ENCODE measurements at places on chromosomes 6 and 20.
A peak's percentile ranks its signal among the peaks of the same experiment; 100 is the strongest.

DNA sequence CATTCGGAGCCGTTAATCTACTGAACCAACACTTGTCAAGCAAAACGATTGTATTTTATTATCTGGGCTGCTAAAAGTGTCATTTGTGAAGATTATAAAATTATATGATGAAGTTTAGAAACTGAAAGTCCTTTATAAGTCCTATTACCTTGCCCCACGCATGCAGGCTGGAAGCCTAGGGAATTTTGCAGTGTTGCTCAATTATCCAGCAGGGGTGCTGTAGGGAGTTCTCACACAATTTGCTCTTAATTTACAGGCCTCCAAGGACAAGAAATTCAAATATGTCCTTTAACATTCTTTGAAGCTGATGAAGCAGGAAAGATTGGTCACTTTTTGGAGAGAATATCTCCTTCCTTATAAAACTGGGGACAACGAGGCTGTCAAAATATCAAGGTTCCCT, 368.9 kb downstream of the LMBRD1 start:
- no peak for DNase-seq

DNA sequence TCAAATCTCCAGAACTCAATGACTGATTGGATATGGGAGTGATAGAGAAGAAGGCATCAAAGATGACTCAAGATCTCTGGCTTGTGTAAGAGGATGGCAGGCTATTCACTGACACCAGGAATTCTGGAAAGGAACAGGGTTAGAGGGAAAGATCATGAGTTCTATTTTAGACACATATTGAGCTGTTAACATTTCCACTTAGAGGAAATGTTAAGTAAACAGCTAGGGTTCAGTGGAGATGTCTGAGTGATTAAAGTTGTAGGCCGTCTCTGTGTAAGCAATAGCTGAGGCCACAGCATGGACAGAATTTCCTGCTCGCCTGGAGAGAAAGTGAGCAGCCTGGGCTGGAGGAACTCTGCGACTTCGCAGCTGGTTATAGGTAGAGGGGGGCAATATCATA, 21.0 kb downstream of the ZC3H12D start:
- DNase-seq: no peak

DNA sequence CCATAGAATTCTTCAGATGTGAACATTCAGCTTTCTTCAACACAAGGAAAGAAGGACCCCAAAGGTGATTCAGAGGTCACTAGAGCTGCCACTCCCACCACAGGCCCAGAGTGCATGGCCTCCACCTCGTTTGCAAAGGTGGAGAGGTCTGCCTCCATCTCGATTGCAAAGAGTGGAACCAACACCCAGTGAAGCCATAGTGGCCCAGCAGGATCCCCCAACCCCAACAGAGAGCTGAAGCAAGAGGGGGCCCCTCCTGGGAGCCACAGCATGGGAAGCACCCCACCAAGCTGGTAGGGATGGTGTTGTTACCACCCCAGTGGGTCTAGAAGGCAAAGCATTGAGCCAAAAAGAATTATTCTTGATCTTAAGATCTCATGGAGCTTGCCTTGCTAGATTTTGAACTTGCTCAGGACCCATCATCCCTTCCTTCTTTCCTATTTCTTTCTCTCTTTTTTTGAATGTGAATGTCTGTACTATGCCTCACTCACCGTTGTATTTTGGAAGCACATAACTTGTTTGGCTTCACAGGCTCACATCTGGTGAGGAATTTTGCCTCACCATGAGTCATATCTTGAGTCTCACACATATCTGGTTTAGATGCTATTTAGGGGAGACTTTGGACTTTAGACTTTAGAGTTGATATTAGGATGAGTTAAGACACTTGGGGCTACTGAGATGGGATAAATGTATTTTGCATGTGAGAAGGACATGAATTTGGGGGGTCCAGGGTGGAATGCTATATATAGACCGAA, 119.2 kb downstream of the ANKRD60 start:
- DNase-seq: peak; percentile 80

- no peak for DNase-seq
Measured at GRCh38 chr20:6074145-6074561, 20.3 kb upstream of the LRRN4 start.

GRCh38 chr6:49038294-49038822, 424.7 kb downstream of the MMUT start:
- no peak for DNase-seq

DNA sequence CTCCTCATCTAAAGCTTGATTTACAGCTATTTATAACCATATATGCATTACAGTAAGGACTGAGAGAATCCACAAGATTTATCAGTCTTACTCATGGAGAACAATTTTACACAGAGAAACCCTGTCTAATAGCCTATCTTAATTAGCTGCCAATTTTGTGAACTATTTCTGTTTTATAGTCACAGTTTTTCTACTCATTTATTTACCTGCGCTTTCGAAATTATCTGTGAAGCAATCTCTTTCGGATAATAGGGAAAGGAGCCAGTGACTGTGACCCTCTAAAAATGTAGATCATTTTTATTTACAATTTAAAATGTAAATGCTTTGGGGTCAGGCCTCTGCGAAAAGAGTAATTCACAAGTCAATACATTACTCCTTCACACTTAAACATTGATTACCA, 98.1 kb downstream of the TSHZ2 start:
- no peak for DNase-seq

- no peak for DNase-seq
Measured at GRCh38 chr6:61909486-61909885, 376.5 kb downstream of the KHDRBS2 start.

GRCh38 chr6:139394027-139394649, 19.7 kb upstream of the CITED2 start:
- DNase-seq: no peak

GRCh38 chr6:93036835-93037234, 382.5 kb downstream of the EPHA7 start:
- DNase-seq: no peak

GRCh38 chr6:118298476-118299427, 249.3 kb upstream of the PLN start:
- DNase-seq: no peak

GRCh38 chr6:27370391-27370790, 18.2 kb upstream of the ZNF391 start:
- no peak for DNase-seq

- no peak for DNase-seq
Measured at GRCh38 chr20:23187751-23188150, 101.6 kb upstream of the CD93 start.

DNA sequence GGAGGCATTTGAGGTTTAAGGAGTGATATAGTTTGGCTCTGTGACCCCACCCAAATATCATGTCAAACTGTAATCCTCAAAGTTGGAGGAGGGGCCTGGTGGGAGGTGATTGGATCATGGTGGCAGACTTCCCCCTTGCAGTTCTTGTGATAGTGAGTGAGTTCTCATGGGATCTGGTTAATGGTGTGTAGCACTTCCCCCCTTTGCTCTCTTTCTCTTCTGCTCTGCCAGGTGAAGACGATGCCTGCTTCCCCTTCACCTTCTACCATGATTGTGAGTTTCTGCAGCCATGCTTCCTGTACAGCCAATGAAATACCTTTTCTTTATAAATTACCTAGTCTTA, 1.7 kb upstream of the HDDC2 start:
- no peak for DNase-seq

GRCh38 chr20:3318226-3318884, 79.4 kb upstream of the SLC4A11 start:
- no peak for DNase-seq

DNA sequence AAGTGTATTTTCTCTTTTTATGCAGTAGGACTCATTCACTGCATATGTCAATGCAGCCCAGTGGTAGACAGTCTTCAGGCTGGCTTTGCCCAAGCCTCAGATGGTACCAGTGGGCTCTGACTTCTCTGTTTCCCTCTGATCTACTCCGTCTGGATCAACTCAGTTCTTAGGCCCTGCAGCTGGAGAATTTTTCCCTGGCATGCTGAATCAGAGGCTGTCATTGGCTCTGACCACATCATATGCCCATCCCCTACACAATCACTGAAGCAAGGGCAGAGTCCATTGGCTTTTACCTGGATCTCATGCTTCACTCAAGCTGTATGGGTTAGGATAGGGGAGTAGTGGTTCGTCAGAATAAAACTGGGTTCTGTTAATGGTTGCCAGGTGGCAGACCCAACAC, 57.8 kb downstream of the KIZ start:
- DNase-seq: no peak

DNA sequence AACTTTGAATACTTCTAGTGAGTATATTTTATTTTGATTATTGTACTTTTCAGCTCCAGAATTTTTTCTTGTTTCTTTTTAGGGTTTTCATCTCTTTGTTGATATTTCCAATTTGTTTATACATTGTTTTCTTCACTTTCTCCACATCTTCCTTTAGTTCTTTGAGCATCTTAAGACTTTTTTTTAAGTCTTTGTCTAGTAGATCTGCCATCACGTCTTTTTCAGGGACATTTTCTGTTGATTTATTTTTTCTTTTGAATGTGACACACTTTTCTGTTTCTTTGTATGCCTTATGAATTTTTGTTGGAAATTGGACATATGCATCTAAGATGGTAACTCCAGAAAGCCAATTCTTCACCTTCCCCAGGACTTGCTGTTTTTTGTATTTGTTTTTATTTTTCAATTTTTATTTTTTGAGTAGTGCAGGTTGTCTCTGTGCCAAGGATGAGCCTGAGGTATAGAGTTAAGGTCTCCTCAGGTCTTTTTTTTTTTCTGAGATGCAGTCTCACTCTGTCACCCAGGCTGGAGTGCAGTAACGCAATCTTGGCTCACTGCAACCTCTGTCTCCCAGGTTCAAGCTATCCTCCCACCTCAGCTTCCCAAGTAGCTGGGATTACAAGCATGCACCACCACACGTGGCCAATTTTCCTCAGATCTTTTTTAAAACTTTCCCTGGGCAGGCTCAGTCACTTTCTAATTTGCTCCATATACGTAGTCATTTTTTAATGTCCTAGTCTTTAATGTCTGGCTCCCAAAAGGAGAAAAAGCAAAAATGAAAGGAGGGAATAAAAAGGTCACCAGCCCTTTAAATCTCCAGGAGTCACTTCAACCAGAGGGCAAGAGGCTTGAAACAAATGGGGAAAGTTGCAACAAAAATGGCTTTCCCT, 6.7 kb upstream of the CMTR1 start:
- no peak for DNase-seq

DNA sequence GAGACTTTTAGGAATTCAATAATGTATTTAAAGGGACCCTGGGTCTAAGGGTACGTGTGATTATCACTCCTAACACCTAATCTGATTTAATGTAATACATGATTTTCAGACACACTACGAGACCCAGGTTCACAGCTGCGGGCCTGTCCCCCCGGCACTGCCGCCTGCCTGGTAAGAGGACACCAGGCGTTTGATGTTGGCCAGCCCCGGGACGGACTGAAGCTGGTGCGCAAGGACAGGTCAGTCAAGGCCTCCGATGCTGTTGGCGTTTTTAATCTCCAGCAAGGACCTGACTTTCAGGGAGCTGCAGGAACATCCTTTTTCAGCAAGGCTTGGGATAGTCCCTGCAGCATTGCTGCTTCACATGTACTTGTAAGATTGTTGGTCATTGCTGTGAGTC, 58.2 kb downstream of the IGF2R start:
- DNase-seq: no peak

DNA sequence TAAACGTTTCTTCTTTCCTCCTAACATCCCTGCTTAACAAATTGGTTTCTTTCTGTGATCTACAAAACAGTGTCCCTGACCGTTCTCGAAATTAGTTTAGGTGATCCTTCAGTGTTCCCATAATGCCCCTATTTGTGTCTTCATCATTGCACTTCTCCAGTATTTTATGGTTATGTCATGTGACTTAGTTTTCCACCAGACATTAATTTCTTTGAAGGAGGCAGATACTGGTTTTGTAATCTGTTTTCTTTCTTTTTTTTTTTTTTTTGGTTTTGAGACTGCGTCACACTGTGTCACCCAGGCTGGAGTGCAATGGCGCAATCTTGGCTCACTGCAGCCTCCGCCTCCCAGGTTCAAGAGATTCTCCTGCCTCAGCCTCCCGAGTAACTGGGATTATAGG, 49.2 kb downstream of the FAM217A start:
- DNase-seq: no peak

DNA sequence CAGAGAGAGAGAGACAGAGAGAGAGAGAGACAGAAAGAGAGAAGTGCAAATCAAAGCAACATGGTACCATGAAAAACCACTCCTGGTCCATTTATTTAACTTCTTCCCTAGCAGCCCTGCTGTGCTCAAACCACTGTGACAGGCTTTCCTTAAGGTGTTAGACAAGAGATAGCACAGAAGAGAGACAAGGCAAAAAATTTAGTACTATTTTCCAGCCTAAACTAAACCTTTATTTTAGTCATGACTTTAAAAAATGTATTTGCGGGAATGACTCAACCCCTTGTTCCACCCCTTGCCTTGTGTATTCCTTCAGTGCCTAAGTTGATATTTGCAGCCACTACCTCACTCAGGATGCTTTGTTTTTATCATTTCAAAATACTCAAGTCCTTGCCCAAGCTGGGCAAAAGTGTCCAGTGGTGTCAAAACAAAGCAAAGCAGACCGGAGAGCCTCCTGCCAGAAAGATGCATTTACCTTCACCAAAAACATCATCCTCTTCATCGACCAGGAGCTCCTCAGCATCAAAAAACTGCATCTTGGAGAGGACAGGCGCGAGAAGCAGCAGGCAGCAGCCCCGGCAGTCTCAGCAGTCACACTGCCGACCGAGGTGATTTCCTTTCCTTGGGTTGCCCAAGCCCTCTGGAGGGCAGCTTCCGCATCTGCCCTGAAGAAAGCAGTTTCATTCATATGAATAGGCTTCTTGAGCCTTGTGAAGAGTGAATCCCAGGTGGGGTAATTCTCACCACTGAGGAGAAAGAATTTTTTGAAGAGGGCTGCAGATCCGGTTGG, at the start of gene RIPOR2:
RIPOR2 (minus strand) TSS at position 595 of the 787 bp plus-strand sequence; CDS start at position 533, 62 bp downstream.
- DNase-seq: no peak

- DNase-seq: no peak
Measured at GRCh38 chr6:52582446-52582845, 5.6 kb upstream of the TRAM2 start.

Data from non-pigmented ciliary epithelial cell (primary cell).